ENCODE measurements at places on chromosomes 12 and 14.

GRCh38 chr12:76866726-76867125 is 12.1 kb downstream of the CSRP2 start:
- DNase-seq: peak; percentile 19

DNA sequence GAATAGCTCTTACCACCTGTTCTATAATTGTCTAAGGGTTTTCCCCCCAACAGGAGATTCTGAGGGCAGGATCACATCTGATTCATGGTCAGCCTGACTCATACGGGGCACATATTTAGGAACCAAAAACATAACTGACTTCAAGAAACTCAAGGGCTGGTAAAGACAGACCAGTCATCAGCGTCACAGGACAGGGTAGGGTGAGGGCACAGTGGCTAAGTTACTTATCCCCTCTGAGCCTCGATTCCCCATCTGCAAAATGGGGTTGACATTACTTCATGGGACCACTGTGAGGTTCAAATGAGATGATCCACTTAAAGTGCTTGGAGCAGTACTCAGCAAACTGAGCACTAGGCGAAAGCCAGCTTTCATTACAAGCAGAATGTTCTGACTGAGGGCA is 606 bp downstream of the CINP start:
- peak; percentile 54 for DNase-seq

GRCh38 chr12:109625131-109625559 is 51.6 kb downstream of the MVK start:
- peak; percentile 36 for DNase-seq

GRCh38 chr14:58656671-58657411 is 19.1 kb downstream of the DACT1 start:
- DNase-seq: no peak

GRCh38 chr12:10097521-10097920 is 1.3 kb downstream of the CLEC1A start:
- DNase-seq: no peak

GRCh38 chr14:54189748-54190354 is 207.0 kb upstream of the CDKN3 start:
- peak; percentile 76 for DNase-seq

GRCh38 chr14:106248321-106249192 is 722.2 kb downstream of the TMEM121 start:
- no peak for DNase-seq

- DNase-seq: no peak
These were observed 76.4 kb upstream of the FAR2 start for GRCh38 chr12:29072631-29073030.

GRCh38 chr12:16362550-16362949 is 15.1 kb downstream of the MGST1 start:
- DNase-seq: no peak

DNA sequence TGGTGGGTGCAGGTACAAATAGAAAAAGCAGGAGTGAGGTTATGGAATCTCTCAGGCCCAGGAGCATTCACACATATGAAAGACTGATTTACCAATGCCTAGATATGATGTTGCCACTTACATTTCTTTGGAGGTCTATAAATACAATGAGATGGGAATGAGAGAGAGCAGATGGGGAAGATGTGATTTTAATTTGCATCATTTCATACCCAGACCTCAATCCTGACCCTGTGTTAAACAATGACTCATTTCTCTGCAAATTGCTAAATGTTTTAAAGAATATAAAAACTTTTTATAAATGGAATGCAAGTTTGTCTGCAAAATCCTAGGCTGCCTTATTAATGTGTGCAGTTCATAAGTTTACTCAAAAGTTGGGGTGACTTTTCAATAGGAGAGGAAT is 38.6 kb upstream of the GNG2 start:
- DNase-seq: peak; percentile 58

DNA sequence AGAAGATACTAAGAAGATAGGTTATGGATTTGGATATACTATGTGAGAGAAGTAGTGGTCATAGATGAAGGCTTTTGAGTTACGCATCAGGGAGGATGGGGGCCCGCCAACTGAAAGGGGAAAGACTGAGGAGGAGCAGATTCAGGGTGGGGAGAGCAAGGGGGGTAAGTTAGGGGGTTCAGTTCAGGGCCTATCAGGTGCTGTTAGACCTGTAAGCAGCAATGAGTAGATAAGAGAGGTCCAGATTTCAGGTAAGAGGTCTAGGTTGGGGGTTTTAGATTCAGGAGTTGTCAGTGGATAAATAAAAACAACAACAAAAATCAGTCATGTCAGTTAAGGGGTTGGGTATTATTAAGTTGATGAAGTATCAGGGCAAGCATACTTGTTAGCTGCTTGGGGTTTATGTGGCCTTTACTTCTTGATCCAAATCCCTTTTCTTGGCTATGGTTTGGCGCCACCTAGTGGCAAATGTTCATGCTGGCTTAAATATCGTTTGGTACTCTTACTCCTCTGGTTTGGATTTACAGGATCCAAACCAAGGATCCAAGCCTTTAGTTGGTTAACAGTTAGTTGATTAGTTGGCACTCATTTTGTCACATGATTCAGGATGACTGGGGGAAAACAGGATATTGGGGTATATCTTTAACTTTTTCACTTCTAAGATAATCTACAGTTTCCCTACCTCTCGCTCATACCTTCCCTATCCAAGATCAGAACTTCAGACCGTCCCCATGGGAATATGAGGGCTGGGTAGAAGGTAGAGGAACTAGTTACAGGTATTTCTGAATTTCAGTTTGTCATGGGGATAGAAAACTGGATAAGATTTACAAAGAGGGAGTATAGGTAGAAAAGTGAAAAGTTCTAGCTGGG is 65.1 kb downstream of the PCNX1 start:
- DNase-seq: peak; percentile 69

DNA sequence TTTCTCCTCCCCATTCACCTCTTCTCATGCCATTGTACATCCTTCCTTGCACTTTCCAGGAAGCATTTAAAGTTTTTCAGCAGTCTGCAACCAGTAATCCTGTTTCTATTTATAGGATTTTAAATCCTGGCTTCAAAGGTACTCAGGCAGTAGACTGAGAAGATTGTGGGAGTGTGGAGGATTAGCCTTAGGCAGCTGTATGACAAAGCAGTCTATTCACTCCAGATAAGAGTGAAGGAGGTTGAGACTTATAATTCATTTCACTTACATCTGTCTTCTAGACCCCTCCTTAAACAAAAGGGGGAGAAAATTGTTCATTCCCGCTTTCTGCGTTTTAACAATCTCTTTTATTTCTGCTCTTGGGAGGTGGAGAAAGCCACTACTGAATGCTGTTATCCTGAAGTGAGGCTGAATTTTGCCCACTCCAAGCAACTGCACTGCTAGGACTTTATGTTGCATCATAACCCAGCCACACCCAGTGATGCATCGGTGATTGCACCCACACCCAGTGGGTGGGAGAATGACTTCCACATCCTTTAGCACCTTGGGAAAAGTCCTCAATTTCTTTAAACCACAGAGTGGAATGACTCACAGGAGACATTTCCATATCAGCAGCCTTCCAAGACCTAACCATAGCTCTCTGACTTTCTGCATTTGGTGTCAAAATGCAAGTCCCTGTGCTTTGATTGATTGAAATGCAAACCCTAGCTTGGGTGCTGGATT is 382.5 kb upstream of the ATP2B1 start:
- peak; percentile 93 for DNase-seq

DNA sequence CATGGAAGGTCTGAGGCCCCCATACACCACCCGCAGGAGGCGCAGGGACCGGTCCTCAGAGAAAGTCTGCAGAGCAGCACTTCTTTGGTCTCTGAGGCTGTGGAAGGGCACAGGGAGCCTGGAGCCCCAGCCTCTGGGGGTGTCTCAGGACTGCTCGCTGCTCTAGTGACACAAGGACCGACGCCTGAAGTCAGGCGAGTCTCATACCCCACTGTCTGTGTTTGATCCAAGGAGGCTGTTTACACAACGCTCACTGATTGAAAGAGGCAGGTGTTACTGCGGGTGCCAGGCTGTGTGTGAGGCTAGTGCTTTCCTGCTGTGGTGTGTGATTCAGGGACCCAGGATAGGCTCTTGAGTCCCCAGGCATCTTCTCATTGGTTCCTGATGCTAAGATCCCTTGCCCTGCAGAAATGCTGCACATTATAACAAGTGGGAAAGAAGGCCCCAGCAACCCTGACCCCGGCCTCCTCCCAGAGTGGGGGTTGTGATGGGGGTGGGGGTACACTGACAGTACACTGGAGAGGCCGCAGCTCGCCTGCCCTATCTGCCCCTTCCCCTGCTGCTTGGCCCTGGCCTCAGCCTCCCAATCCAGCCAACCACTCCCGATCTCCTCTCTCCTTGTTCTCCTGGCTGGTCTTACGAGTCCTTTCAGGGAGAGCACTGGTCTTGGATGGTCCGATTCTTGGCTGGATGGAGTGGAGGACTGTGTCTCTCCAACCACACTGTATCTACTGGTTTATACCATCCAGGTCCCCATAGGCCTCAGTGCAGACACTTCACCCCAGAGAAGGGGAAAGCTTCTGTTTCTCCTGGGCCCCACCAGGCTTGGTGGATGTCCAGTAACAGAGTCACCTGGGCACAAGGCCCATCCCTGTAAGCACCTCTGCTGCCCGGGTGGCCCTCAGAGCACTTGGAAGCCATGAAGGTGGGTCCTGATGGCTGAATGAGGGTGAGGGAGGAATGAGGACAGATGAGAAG is 6.6 kb downstream of the CACNA2D4 start:
- DNase-seq: no peak

DNA sequence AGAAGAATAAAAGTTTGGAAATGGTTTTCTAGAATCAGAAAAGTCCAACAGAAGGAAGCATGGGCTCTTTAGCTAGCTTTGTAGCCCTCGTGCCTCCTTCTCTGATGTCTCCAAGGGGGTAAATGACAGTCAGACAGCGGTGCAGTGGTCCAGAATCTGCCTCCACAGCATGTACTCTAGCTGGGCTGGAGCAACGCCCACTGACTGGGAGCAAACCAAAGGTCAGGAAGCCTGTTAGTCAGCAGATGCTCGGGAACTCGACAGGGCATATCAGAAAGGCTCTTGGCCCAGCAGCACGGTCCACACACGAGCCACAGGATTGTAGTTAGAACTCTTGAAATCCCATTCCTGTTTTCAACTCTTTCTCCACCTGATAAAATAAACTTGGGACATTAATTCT is 164.3 kb downstream of the GRIN2B start:
- DNase-seq: no peak

GRCh38 chr14:28762303-28762954 is 4.2 kb upstream of the FOXG1 start:
- DNase-seq: no peak

- DNase-seq: no peak
These were observed 842 bp downstream of the OAS2 start for GRCh38 chr12:112979041-112979680.

DNA sequence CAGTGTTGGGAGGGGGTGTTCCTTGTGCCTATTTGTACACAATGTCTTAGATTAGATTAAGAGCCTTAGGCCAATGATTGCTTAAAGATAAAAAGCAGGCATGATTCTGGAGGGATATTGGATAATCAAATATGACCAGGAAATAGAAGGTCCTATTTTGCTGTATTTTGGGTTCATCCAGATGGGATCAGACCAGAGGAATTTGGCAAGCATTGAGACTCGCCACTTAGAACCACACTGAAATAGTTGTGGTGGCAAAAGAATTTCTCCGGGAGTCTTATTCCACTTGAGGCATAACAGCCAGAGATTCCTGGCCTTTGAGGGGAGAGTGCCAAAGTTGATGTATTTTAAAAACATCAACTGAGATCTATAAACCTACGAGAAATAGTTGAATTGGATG is 327.2 kb downstream of the RAD51B start:
- peak; percentile 98 for DNase-seq

DNA sequence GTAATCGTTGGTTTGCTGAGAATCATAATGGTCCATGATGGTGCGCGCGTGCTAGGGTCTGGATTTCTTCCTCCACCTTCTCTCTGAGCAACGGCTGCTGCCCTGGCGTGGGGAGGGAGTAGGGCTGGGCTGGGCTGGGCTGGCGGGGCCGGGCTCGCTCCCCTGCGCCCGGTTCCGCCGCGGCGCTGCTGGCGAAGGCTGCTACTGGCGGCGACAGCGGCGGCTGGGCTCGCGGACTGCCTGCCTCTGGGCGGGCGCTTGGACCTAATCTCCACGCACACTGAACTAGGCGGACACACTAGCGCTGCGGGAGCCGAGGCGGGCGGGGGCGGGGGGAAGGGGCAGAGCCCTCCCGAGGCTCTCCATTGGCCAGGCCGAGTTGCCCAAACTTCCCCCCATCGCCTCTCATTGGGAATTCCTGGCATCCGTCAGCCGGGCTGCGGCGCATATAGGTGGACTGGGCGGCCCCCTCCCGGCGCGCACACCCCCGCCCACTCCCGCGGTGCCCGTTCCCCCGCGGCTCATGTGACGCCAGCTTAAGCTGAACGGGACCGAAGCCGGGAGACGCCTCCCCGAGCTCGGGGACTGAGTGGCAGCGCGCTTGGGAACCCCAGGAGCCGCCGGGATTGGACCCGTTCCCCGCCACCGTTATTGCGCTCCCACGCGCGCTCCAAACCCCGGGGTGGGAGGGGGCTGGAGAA is at the start of gene ACTN1:
Gene ACTN1 (minus strand): TSS at position 282 of the 701 bp plus-strand sequence. CDS start 246 bp downstream, at position 36.
- peak; percentile 98 for DNase-seq

- peak; percentile 95 for DNase-seq
These were observed 7.1 kb downstream of the RHOF start for GRCh38 chr12:121786440-121786825.

GRCh38 chr12:52139579-52140062 is 52.2 kb downstream of the KRT80 start:
- no peak for DNase-seq

DNA sequence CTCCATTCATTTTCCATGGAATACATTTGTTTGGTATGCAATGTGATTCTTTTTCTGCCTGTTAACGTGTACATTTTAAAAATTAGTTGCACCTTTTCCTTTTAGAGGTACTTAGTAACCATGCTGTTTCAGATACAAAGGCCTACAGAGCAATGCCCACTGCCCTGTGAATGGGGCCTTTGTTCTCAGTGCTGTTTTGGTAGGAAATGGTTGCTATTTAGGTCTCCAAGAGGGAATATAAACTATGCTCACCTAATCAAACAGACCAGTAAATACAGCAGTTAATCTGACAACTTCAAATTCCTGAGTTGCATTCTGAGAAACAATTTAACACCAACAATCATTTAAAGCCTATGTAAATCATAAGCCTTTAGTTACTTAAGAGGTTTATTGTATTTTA is 188.7 kb downstream of the BCAT1 start:
- DNase-seq: no peak

- no peak for DNase-seq
These were observed 690 bp downstream of the AKAP6 start for GRCh38 chr14:32329690-32330285.

DNA sequence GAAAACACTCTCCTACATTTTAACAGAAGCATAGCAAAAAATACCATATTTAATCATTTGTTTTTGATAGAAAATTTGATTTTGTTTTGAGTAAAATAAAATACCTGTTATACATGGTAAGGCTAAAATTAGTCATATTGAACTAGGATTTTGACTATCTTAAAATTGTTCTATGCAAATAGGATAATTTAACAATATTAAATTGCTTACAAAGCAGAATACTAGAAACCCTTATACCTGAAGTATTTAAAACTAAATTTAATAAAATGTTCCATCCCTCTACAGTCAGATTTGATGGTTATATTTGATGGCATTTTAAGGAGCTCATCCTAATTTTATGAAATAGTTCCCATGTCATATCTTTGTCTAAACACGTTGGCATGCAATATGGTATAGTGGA is 323.2 kb downstream of the GPHN start:
- DNase-seq: no peak

Data from HCEC 1CT (cell line).